ENCODE measurements at places on chromosomes 7 and 10.

DNA sequence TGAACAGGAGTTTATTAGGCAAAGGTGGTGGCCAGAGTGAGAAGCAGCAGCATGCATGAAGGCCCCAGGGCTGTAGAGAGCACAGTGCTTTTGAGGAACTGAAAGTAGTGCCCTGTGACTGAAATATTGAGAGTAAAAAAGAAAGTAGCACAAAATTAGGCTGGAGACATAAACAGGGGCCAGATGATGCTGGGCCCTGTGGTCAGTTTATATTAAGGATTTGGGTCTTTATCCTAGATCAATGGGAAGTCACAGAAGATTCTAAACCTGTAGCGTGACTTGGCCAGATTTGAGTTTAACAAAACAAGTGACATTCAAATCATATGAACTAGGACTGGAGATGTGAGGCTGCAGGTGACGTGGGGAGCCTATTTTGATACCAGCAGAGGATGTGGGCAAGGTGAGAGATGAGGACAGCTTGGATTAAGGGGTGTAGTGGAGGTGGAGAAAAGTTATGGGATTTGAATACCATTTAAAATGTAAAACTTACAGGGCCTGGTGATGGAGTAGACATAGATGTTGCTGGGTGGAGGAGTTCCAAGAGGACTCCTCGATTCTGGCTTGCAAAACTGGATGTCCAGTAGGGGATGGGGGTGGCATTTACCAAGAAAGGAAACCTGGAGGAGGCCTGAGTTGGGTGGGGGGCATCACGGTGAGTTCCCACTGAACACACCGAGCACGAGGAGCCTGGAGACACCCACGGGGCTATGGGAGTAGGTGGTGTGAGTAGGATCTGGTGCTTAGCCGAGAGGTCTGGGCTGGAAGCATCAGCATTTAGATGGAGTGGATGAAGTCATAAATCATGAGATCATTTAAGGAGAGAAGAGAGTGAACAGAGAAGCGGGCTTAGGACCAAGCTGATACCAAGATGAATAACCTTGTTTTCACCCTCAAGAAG is 52.8 kb downstream of the HHEX start:
- no peak for DNase-seq

DNA sequence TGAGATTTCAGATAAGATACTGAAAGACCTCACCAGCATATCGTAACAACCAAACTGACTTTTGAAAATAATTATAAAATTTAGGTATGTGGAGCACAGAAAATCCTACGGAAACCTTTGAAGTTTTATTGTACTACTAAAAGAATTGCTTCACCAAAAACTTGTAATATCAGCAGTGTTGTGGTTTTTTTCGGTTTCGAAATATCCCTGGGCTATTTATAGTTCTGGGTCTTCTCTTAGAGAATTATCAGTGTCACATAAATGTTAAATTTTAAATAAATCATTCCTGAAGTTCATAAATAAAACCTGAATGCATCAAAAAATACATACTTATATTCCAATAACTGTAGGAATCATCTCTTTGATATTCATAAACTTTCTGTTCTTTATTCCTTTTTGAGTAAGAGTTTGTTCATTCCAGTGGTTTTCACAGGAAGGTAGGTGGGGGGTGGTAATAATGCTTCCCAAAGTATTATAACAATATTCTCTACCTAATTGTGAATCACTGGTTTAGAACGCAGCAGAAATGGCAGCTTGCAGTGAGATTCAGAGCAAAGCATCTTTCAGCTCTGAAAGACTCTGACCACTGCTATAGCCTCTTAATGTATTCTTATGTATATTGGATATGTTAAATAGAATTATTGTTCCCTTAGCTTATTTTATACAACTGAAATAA is 60.2 kb downstream of the ZNF277 start:
- no peak for DNase-seq

- DNase-seq = no peak
Observed at GRCh38 chr10:62759599-62760175, 44.8 kb upstream of the ADO start.

- no peak for DNase-seq
Observed at GRCh38 chr10:13113544-13113943, 13.6 kb downstream of the OPTN start.

- no peak for DNase-seq
Observed at GRCh38 chr7:141115965-141116364, 42.1 kb downstream of the TMEM178B start.

GRCh38 chr7:95951997-95952795 is 179.8 kb downstream of the DYNC1I1 start:
- DNase-seq = no peak

DNA sequence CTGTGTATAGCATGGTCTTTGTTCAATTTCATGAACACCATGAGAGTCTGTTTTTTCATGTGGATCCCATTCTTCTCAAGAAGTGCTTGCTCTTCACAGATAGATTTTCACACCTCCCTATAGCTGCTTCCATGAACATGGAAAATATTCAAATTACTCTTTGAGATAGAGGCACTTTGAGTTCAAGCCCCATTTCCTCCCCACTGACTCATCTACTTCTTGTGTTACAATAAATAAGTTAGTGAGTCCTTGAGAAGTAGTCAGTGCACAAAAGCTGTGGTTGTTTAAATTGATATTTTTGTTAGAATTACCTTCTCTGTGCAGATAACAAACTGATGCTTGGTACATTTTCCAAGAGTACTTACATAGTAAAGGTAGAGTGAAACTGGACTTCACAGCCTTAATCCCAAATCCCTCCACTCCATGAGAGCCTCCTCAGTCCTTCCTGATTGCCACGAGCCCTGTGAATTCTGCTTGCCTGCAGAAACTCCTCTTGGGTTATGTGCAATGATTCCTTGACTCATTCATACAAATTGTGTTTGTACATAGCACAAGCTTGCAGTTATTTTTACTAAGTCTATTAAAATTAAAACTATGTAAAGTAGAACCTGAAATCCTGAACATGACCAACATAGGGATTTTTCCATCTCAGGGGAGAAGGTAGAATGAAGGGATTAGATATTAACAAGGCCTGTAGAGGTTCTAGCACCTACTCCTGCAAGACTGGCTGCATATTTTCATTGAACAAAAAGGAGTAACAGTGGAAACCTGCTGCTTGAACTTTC is 496.2 kb downstream of the TNS3 start:
- no peak for DNase-seq

DNA sequence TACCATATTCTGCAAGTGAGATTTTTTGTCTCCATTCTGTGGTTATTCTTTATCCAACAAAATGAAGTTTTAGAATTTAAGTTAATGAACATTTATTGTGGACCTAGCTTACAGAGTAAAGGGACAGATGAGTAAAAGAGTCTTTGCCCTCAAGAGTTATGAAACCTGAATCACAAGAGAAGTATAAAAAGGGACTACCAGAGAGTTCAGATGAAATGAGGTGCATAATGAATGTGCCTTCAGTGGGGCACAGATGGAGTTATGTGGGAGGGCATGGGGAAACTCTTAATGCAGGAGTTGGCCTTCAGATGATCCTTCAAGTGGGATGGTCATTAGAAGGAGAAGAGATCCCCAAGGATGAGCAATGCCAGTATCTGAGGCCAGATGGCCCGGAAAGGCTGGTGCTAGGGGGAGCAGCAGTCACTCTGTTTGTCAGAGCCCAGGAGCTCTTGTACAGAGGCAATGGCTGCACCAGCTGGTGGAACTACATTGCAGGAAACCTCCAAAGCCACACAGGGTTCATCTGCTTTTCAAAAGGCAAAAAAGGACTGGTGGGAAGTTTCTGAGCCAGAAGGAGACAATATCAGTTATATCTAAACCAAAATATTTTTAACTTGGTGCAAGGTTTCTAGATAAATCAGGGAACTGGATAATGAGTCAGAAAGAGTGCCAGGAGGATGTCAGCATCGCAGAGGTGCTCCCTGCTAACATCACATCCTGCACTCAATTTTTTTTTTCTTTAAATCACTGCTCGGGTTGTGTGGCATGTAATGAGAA is 162.0 kb downstream of the KLF6 start:
- DNase-seq = no peak

GRCh38 chr7:94173436-94173835 is 169.3 kb upstream of the BET1 start:
- DNase-seq = no peak

DNA sequence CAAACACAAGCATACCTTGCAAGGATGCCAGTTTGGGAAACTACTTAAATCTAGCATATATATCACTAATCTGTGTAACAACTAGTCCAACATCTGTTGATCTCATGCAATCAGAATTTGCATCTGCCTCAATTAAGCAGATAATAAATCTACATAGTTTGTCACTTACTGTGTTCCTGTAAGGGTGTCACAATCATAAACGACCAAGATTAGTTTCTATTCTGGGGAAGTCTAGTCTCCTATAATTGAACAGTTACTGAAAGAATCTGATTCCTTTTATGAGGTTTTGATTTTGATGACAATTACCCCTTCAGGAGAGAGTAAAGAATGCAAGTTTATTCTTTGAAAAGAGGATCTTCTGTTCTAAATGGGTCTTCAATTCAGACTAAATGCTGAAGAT is 85.5 kb upstream of the LRRN3 start:
- DNase-seq = no peak
